Omental fat pad (tissue), 4 donors: ENCODE measurements at places on chromosomes 1 and 21.

DNA sequence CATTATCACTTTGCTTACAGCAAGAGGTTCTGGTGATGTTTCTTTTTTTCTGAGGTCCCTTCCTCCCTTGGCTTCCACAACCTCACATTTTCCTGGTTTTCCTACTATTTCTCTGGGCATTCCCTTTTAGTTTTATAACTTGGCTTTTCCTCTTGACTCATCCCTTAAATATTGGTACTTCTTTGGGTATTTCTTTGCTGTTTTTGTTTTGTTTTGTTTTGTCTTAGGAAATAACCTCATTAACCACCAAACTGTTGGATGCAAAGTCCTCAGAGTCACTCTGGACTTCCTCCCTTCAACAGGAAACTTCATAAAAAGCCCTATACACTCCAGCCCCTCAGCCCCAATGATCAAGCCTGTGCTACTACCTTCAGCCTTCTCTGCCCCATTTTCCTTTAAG, 211.1 kb downstream of the DUSP10 start:
- DNase-seq = no peak

- DNase-seq = no peak
These were observed 45.1 kb downstream of the ATP2B4 start for GRCh38 chr1:203671521-203672278.

DNA sequence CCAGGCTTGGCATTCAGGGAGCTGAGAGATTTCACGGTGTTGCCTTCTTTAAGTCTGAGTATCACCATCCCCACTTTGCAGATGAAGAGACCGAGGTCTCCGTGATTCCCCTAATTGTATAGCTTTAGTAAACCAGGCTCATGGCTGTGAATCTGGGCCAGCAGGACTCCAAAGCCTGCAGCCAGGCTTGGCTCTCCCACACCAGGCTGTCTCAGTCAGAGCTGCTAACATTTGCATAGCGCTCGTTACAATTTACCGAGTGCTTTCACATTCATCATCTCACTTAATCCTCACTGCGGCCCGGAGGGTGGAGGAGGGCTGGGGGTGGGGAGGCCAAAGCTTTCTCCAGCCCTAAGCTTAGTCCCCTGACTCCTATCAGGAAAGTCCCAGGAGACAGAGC, 11.7 kb downstream of the C1orf94 start:
- no peak for DNase-seq

GRCh38 chr1:172778456-172779455, 119.9 kb downstream of the FASLG start:
- DNase-seq = no peak

GRCh38 chr1:191260056-191260455, 782.4 kb upstream of the BRINP3 start:
- DNase-seq = no peak

DNA sequence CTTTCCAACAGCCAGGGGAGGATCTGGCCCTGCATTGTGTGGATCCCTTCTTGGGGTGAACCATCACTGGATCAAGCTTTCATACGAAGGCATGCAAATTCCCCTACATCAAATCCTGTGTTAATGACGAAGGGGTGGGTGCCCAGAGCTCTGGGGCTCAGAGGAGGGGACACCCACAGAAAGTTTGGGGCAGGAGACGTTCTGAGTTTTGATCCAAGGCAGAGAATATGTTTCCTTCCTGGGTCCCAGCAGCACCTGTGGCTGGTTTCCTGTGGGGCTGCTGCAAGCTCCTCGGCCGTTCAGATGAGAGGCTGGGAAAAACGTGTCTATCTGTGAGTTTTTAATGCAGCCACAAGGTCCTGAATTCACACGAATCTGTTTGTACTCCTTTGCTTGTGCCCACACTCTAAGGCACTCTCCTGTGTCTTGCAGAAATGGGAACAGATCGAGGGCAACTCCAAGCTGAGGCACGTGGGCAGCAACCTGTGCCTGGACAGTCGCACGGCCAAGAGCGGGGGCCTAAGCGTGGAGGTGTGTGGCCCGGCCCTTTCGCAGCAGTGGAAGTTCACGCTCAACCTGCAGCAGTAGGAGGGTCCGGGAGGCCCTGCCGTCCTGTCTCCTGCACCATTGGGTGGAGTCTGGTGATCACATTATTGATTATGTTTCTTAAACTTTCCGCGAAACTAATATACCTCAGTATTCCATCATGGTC, 147.1 kb downstream of the PGBD5 start:
- DNase-seq = no peak

DNA sequence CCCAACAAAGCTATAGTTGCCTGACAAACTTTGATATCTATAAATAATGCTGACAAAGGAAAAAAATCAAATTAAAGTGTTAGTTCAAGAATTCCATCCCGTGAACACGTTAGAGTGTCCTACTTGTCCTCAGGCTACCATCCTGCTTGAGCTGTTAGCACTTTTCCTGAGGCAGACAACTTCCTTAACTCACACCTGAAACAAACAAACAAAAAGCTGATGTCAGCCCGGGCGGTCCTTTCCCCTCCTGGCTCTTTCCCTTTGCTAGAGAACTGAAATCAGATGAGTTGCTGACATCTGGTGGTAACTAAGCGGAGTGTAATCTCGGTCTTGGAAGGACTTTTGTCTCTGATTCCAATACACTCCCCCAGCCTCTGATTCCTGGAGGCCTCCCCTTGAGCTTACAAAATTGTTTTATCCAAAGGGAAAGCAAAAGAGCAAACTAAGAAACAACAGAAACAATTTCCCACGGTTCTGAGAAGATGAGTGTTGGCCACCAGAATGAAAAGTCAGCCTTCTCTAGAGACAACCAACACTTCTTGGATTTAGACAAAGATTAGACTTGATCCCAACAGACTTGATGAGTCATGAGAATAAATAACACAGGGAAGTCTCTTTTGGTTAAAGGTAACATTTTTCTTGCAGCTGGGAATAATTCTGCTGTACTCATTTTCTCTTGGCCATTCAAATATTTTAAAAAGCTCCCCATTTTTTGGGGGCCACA, 135.4 kb downstream of the PROX1 start:
- DNase-seq = no peak

GRCh38 chr1:76856104-76856503, 11.2 kb upstream of the ST6GALNAC5 start:
- no peak for DNase-seq
